ENCODE measurements at places on chromosomes 11 and 22.

GRCh38 chr11:62647609-62648005, 1.2 kb upstream of the GANAB start:
- no peak for DNase-seq

GRCh38 chr11:1304380-1304779, 5.1 kb downstream of the TOLLIP start:
- DNase-seq: no peak

DNA sequence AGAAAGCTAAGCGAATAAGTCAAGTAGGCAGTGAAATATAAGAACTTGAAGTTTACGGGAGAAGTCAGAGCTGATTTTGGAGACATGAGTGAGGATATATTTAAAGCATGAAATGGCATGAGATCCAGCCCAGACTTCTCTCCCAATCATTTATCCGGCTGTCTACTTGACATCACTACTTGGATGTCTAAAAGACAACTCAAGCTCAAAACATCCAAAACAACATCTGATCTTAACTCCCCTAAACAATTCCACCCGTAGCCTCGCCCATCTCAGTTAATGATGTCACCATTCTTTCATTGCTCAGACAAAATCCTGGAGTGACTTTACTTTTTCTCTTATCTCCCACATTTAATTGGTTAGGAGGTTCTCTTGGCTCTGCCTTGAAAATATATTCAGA, 44.5 kb downstream of the WEE1 start:
- peak; percentile 18 for DNase-seq

DNA sequence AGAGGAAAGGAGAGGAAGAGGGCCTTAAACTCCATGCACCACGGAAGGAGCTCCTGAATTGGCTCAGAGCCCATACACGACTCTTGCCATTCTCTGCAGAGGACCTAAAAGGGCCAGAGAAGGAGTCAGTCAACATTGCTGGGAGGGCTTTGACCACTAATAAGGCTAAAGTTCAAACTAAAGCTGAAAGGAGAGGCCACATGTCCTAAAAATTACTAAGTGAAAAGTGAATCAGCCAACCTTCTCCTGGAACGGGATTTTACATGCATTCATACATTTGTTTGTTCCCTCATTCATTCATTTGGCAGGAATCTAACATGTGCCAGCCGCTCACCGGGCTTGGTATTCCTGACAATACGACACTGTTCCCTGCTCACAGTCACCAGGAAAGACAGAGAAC, 10.5 kb downstream of the CLMP start:
- no peak for DNase-seq

Measured in astrocyte of the spinal cord (primary cell).